ENCODE measurements at places on chromosomes 16 and 17.
A peak's percentile ranks its signal among the peaks of the same experiment; 100 is the strongest.

DNA sequence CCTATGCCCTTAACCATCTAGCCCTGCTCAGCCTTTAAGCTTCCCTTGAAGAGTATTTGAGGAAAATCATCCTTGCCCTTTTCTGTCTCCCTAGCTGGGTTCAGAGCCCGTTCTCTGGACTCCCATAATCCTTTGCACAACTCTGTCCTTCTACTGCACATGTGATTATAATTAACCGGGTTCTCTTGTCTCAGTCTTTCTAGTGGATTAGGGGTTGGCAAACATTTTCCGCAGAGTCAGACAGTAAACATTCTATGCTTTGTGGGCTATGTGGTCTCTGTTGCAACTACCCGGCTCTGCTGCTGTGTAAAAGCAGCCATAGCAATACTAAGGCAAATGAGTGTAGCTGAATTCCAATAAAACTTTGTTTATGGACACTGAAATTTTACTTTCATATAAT is 80.0 kb downstream of the CDRT15 start:
- DNase-seq, result no peak

GRCh38 chr17:2271985-2272702 is 31.4 kb downstream of the SMG6 start:
- no peak for DNase-seq

DNA sequence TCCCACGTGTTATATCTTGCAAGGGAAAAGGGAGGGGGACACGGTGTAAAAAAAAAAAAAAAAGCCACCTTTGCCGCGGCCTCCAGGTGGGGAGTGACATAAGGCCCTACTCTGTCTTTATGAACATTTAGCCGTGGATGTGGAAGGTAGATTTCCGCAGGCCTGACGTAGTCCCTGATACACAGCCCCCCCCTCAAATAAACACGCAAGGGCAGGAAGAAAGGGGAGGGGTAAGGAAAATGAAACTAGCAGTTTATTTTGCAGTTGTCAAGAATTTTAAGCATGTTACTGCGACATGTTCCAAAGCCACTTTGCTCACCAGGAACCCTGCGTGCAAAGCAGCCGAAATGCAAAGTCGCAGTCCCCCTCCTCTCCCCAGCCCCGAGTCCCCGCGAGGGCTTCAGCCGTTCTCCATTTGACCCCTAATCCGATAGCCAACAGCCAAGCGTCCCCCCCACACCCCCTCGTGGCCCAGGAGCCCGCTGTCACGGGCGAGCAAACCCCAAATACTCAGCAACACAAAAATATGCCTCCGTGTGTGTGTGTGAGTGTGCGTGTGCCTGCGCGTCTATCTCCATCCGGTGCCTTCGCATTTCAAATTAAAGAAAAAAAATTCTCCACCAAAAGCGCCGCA is 1.2 kb downstream of the CBX4 start:
- no peak for DNase-seq

DNA sequence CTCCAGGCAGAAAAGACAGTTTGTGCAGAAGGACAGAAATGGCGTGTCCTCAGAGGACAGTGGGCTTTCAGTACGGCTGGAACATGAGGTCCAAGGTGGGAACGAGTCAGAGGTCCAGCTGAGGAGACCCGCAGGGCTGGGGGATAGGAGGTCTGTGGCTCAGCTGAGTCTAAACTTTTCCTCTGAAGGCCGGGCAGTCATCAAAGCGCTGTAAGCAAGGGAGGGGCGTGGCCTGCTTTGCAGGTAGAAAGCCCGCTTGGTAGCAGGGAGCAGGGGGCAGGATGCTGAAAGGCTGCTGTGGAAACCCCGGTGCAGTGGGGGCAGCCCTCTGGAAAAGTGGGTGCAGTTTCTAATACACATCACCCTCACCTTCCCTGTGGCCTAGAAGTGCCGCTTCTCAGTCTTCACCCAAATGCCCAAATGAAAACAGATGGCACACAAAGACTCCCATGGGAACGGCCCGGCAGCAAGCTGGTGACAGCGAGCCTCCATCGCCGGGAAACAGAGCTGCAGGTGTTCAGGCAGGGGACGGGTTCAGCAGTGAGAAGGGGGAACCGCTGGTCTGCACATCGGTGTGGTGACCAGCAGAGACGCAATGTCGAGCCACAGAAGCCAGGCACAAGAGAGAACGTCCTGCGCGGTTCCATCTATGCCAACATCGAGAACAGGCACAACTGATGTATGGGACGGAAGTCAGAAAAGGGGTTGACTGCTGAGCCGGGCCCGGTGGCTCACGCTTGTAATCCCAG is 12.2 kb upstream of the OSGIN1 start:
- no peak for DNase-seq

- no peak for DNase-seq
Observed at GRCh38 chr17:60332574-60332973, 59.4 kb downstream of the USP32 start.

DNA sequence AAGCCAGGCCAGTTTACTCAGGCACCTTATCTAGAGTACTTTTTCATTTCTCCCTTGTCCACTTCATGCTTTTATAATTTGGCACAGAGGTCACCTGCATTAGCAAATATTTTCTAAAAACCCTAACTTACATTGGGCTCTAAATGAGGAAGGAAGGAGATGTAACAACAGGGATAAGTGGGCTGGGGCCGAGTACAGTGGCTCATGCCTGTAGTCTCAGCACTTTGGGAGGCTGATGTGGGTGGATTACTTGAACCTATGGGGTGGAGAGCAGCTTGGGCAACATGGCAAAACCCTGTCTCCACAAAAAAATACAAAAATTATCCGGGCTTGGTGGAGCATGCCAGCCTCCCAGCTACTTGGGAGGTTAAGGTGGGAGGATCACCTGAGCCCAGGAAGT is 55.9 kb downstream of the TMEM100 start:
- no peak for DNase-seq

DNA sequence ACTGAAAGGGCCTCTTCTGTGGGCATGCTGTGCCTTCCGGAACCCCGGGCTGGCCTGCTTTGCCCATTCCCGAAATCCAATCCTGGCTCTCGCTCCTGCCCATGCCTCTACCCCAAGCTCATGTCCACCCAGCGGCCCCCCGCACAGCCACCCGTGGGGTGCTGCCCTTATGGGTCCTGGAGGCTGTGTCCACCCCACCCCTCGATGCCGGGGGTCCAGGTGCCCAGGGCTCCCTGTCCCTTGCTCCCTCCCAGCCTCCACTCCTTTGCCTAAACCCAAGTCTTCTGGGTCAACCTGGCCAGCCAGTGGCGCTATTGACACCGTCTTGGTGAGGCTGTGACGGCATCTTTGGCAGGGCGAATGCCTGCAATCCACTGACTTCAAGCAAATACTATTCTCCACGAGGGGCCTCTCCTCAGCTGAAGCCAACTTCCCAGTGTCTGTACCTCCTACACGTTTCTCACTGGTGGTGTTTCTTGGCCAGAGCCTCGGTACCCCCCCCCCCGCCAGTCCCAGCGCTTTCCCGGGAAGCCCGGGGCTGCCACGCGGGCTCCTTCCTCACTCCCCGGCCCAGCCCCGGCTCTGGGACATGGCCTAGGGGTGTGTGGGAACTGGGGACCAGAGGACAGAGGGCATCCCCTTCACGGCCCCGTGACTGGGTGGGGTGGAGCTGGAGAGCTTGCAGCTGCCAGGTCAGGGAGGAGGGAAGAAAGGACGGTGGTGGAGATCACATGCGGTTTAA is 12.2 kb upstream of the DUS1L start:
- no peak for DNase-seq

DNA sequence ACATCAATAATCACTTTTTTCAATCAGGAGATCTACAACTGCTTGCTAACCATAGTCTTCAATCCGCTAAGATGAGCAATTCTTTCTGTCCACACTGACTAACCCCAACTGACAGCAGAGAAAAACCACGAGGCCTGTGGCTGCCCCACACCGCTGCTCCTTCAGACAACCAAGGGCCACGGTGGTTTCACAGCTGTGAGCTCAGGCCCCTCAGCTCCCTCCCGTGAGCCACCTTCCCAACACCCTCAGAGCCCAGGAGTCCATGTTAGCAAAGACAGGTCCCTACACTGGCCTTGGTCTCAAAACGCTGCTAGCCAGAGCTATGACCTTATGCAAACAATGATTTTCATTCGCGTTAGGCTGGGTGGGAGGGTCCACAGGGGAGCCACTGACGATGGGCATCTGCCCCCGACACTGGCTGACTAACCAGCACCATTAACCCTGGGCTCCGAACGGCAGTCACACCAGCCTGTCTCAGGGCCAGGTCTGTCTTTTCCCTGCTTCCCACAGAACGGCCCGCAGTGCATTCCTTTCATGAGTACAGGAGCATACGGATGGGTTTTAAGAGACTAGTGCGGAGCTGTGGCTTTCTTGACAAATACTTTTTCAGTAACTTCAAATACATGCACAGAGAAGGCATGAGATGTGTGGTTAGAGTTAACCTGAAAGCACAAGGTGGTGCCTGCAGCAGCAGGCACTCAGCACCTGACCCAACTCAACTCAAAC is 67.3 kb downstream of the ANKRD11 start:
- no peak for DNase-seq

DNA sequence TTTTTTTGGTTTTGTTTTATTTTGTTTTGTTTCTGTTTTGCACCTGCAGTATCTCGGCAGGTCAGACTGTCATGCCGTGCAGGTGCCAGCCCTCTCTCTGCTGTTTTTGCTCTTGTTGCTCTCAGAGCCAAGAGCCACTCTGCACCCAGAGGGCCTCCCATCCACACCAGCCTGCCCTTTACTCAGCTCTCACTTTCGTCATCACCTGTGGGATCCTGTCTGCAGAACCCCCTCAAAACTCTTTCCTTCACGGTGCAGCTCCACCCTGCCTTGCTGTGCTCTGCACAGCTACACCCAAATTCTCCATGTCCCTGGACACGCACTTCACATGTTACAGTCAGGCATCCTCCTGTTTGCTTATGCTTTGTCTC is 2.6 kb downstream of the AOC3 start:
- DNase-seq, result no peak

GRCh38 chr16:60510941-60511340 is 1525.3 kb downstream of the CDH8 start:
- no peak for DNase-seq

DNA sequence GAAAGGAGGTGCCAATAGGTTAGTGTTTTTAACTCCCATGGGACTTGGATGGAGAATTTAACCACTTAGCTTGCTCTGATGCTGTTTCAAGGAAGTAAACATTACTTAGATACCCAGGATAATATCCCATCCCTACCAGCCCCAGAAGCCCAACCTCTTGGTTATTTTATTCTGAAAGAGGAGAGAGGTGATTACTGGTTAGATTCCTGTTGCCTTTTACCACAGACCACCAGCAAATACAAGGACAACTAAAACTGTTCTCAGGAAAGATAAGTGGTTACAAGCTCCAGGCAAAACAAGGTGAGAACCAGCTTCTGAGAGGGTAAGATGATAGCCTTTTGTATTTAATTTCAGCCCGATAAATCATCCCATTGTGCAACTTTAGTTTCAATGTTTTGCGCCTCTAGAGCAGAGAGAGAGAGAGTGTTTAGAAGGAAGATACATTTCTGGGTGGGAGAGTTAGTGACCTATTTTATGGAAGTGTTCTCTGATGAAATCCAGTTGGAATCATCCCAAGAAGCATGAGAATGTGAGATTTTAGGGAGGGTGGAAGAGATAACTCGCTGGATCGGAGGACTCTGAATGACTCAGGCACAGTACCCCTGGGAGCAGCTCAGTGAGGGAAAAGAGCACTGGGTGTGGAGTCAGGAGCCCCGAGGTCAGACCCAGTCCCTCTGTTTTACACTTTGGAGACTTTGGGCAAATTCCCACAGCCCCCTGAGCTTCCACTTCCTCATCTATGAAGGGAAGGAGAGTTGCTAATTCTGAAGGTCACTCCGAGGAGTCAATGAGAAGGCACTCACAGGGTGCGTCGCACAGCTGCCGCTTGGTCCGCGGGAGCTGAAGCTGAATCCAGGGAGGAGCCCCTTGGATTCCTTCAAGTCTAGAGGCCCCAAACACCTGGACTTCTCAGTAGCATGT is 12.1 kb downstream of the GLP2R start:
- DNase-seq, result no peak

- peak; percentile 45 for DNase-seq
Observed at GRCh38 chr17:52106638-52107261, 51.8 kb downstream of the CA10 start.

DNA sequence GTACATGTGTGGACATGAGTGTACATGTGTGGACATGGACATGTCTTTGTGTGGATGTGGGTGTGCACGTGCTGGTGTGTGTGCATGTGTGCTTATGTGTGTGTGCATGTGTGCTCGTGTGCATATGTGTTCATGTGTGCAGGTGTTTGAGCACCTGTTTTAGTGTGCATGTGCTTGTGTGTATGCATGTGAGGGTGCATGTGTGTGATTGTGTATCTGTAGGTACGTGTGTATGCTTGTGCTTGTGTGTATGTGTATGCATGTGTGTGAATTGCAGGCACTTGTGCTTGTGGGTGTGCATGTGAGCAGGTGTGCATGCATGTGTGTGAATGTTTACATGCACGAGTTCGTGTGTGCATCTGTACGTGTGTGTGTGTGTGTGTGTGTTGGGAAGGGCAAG is 300.6 kb upstream of the EEF2KMT start:
- no peak for DNase-seq

DNA sequence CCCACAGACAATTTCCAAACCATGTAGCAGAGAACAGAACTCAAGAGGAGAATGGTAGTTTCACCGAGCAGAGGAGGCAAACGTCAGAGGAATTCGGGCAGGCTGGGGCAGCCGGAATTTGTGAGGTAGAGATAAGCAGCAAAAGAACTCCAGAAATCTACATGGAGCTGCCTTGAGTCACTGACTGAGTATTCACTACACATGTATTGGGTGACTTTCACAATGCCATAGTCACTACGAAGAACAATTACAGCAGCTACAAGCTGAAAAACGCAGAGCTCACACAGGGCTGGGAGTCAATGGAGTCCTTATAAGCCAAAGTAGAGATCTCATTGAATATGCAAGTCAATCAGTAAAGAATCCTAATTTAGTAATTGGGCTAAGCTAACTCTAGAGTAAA is 13.4 kb downstream of the CMC2 start:
- DNase-seq, result no peak

DNA sequence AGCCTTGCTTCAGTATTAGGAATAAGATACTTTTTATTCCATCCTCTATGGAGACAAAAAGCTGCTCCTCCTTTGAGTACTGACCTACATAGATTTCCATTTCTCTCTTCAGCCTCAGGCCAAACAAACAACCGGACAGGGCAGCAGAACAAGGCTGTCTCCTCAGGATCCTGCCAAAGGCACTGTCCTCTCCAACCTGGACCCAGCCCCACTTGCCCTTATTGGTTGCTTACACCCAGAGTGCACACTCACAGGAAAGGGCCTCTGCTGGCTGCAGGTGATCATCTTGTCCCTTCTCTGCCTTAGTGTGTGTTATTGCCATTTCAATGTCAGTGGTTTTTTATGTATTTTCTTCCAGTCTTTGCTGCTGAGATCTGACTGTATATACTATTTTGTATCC is 26.6 kb downstream of the LIG3 start:
- DNase-seq, result no peak

GRCh38 chr16:35140293-35140986 is 1681.0 kb downstream of the TP53TG3F start:
- no peak for DNase-seq

- DNase-seq, result peak; percentile 83
Observed at GRCh38 chr17:2347805-2348685, 10.7 kb downstream of the SGSM2 start.

DNA sequence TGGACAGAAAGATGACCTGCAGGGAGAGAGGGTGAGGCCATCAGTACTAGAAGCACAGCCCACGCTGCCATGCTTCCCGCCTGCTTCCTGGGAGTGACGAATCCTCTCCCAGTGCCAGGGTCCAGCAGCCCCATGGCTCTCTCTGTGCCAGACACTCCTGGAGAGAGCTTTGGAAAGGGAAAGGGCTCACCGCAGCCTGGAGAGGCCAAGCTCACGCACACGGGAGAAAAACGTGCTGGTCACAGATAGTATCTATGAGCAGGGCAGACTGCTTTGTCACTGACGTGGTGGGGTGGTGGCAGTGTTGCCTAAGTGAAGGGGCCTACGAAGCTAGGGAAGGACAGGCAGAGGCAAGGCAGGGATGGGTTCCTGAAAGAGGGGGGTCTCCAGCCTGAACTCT is 5.4 kb downstream of the WBP2 start:
- DNase-seq, result no peak

All from NCI-H2227 treated with DMSO at 0.1 percent for 48 hours (cell line).